SK-N-MC (cell line): ENCODE measurements at places on chromosomes 4 and X.

DNA sequence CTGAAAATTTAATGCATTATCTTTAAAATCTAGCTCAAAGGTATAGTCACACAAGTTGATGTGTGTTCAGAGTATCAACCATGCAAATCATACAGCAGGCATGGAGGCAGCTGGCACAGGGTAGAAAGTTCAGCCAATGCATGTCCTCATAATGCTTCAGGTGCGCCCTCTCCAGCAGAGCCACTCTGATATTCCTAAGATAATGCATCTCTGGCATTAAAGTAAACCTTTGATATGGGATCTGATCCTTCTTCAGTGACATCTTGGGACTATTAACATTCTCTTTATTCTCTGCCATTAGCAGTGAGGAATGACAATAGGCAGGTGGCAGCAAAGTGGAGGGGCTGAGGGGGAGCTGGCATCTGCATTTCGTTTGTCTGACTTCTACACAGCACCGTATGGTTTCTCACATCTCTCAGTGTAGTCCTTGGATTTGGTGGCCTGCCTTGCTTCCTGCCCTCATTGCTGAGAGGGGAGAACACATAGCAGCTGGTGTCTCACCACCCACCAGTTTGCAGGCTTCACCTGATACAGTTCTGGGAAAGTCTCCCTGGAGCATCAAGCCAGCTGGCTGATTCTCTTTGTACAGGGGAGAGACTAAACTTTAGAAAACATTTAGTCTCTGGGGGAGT lies 168.7 kb upstream of the TBC1D9 start:
- DNase-seq: no peak

DNA sequence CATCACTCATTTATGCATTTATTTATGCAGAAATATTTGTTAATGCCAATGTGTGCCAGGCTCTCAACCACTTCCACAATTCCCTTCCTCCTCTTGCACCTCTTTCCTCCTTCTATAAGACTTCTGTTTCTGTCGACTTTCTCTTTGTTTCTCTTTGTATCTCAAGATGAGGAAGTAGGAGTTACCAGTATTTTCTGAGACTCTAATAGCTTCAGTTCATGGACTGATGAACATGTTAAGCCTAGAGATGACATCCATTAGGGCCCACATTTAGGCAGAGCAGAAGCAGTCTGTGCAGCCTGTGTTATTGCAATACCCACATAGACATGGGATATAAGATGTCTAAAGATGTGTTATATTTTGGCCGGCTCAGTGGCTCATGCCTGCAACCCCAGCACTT lies 241.8 kb upstream of the SMIM31 start:
- DNase-seq: no peak

GRCh38 chr4:40953283-40954087 lies 203.7 kb downstream of the NSUN7 start:
- DNase-seq: no peak

DNA sequence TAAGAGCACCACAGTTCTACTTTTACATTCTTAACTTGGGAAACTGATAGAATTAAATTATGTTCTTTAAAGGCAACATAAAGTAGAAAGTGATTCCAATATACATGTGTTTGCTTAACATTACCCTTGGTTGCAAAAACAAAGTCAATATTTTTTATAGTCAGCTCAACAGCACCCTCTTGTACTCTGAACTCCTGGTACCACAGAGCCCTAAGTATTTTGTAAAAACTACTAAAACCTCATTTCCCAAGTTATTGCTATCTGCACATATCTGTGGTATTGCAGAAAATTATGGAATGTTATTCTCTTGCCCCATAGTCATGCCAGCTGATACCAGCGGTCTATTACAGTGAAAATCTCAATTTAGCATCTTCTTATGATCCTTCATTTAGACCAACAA lies 2.9 kb downstream of the KIF4A start:
- no peak for DNase-seq

- DNase-seq: no peak
Observed at GRCh38 chrX:45619290-45619689, 418.6 kb upstream of the DIPK2B start.

DNA sequence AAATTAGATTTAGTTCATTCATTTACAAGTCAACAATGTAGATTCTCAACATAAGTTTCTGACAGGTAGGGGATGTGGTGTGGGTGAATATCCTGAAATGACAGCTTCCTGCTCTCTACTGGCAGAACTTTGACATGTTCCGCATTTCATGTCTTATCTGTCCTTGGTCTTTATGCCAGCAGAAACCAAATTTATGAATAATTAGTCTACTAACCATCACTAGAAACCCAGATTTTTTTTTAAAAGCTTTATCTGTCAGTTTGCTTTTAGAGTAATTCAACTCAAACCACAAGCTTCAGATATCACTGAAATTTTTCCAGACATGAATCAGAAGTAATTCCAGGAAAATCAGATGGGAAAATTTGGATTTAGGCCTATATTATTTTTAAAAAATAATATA lies 17.9 kb downstream of the COQ2 start:
- no peak for DNase-seq

DNA sequence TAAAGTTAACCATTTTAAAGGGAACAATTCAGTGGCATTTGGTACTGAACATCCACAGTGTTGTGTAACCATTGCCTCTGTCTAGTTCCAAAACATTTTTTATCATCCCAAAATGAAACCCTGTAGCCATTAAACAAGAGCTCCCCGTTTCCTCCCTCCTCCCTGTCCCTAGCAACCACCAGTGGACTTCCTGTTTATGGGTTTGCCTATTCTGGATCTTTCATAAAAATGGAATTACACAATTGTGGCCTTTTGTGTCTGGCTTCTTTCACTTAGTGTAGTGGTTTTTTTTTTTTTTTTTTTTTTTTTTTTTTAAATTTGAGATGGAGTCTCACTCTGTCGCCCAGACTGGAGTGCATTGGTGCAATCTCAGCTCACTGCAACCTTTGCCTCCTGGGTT lies 11.6 kb downstream of the RBMX2 start:
- no peak for DNase-seq

DNA sequence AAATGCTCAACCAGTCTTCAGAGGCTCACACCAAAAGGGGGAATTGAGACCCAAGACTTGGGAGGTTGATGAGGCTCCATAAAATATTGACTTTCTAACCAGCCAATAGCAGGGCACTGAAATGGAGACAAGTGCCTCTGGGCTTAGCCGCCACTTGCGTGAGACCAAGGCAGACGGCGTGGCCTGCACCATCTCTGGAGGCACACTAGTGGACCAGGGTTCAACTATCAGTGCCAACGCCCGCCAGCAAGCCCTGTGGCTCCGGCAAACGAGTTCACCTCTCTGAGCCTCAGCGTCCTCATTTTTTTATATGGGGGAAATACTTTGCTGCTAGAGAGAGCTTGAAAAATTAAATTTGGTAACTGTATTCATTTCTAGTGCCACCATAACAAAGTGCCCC lies 50.3 kb downstream of the PPP2R2C start:
- no peak for DNase-seq

DNA sequence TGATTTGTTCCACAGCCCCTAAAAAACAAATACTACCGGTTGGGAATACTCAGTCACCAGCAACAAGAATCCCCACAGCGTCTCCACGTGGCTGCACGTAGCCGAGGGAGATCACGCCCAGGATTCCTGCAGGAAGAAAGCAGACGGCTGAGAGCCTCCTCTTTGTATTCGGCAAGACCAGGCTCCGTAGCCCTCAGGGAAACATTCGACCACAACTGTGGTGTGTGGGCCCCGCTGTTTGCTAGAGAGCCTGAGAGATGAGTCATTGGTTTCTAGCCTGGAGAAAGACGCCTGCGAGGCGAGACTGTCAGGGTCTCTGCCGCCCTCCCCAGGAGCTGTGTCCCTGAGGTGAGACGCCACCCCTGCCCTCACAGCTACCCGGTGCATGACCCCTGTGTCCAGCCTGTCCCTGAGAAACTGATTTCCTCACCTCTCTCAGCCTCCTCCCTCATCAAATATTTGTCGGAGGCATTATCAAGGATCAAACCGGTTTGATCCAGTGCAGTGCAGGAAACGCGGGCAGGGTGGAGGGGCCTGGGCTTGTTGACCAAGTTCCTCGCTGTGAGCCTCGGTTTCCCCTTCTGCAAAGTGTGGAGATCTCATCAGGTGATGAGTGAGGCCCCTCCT lies 4.7 kb upstream of the S100P start:
- DNase-seq: no peak

DNA sequence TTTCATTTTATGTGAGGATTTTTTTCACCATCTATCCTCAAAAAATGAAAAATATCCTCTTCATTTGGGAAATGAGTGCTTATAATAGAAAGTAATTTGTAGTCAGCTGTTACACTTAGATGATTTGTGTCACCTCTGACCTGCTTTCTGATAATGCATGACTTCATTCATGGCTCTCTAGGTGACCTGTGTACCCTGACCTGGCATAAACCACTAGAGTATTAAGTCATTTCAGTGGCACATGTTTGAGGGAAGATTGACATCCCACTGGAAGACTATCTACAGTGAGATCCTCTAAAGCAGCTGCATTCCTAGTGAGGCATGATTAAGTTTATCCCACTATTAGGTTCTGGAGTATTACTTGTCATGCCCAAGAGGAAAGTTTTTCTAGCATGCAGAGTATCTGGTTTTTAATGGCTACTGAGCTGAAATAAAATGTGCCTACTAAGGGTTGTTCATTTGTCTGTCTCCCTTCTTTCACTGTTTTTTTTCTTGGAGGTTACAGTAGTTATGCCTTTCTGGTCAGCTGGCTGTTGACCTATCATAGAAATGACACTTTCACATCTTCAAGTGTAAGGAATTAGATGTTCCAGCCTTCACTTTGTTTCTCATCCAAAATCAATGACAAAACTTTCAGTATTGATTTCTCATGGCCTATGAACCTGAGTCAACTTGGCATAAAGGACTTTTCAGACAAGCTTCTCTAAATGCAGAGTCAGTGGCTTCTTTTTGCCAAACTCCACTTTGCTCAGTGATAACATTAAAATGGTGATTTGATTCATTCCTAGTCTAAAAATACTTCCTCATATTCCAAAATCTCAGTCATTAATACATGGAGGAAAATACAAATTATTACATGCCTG lies 33.1 kb downstream of the TET2 start:
- no peak for DNase-seq

DNA sequence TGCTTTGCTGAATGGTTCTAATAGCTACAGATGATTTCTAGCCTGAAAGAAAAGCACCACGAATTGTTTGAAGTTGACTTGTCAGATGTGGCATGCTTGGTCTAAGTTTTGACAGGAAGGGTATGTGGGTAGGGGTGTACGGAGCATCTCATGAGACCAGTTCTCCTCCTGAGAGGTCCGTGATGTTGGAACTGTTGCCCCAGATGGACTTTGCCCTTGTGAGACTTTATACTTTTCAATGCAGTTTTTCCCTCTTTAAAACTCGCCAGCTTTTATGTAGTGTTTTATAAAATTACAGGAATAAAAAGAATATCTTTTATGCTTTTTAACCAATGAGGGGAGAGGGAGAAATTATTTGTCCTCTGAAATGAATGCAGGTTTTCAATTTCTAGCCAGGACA lies 16.6 kb upstream of the XG start:
- no peak for DNase-seq

GRCh38 chrX:331825-332495 lies 13.4 kb upstream of the GTPBP6 start:
- DNase-seq: no peak

- DNase-seq: no peak
Observed at GRCh38 chr4:7280926-7281690, 88.8 kb downstream of the SORCS2 start.

- DNase-seq: no peak
Observed at GRCh38 chrX:12611471-12611870, 179.7 kb upstream of the PRPS2 start.

DNA sequence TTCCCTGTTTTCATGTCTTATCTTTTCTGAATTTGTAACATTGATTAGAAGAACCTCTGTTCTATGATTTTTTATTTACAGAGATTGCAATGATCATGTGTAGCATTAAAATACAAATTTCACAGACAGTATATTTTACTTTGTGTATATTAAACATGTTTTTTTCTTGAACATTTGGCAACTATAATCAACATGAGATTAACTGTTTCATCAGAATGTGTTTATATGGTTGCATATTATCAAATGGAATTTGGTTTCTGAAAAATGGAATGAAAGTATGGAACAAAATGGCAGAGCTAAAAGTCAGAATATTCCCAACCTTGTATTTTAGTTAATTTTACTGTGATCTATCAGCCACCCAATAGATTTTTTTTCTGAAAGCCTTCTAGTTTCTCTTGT lies 19.9 kb downstream of the ARSJ start:
- DNase-seq: no peak

- DNase-seq: no peak
Observed at GRCh38 chr4:10441512-10441911, 15.7 kb downstream of the ZNF518B start.

DNA sequence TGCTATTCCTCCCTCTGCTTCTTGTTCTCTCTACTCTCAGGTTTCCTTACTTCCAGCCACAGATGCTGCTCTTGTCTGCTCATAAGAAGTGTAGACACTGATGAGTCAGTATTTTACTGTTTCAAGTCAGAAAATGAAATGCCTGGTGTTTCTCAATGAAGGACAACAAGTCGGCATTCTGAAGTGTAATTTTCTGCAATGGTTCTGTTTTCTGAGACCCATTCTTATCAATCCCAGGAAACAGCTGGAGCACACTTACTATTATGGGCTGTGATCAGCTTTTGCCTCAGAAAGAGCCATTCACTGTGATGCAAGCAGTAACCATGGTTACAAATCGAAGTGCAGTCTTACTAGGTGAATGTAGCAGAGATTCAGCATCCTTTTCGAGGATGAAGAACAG lies 42.0 kb downstream of the SLC4A4 start:
- DNase-seq: no peak

- DNase-seq: no peak
Observed at GRCh38 chr4:156391325-156391653, 437.6 kb upstream of the CTSO start.

GRCh38 chr4:108263057-108263456 lies 94.3 kb upstream of the LEF1 start:
- DNase-seq: no peak

GRCh38 chr4:152689615-152690501 lies 10.1 kb upstream of the TMEM154 start:
- DNase-seq: no peak

GRCh38 chr4:129138810-129139496 lies 43.0 kb downstream of the C4orf33 start:
- no peak for DNase-seq

DNA sequence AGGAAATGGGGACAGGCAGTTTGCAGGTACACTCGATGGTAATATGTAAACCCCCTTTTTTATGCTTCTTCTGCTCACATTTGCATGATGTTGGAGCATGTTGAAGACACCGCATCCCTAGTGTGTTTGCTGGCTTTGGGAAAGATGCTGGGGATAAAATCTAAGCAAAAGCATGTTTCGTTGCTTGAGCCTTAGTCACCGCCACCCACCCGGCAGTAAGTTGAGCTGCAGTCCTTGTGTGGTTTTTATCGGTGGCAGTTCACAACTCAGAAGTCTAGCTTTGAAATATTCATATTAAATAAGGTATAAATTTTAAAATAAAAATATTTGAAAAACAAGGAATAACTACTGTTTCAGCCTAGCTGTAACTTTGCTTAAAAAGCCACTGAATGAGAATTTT lies 21.7 kb upstream of the MND1 start:
- no peak for DNase-seq

DNA sequence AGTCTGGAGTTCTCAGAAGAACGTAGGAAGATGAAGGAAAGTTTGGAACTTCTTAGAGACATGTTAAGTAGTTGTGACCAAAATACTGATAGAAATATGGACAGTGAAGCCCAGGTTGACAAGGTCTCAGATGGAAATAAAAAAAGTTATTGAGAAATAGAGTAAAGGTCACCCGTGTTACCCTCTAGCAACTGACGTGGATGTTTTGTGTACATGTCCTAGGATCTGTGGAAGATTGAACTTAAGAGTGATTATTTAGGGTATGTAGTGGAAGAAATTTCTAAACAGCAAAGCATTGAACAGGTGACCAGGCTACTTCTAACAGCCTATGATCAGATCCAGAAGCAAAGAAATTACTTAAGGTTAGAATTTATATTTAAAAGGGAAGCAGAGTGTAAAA lies 1020.4 kb downstream of the FSTL5 start:
- DNase-seq: no peak
